Activated CD4-positive, alpha-beta memory T cell treated with anti-CD3 and anti-CD28 coated beads for 36 hours (primary cell): ENCODE measurements at places on chromosomes 11 and 22. TPM values are rescaled to one million over a fixed set of nuclear protein-coding genes. Genes with fewer than 3 reads are reported as not detected.
A peak's percentile ranks its signal among the peaks of the same experiment; 100 is the strongest.

Gene CDK2AP2
- total RNA-seq: 82.7 TPM

Gene FOLR2
- not detected for total RNA-seq

Gene ZNF74
- 9.0 TPM for total RNA-seq

Gene LDHAL6A
- total RNA-seq: not detected

Gene NDUFS3
- total RNA-seq: 94.4 TPM

DNA sequence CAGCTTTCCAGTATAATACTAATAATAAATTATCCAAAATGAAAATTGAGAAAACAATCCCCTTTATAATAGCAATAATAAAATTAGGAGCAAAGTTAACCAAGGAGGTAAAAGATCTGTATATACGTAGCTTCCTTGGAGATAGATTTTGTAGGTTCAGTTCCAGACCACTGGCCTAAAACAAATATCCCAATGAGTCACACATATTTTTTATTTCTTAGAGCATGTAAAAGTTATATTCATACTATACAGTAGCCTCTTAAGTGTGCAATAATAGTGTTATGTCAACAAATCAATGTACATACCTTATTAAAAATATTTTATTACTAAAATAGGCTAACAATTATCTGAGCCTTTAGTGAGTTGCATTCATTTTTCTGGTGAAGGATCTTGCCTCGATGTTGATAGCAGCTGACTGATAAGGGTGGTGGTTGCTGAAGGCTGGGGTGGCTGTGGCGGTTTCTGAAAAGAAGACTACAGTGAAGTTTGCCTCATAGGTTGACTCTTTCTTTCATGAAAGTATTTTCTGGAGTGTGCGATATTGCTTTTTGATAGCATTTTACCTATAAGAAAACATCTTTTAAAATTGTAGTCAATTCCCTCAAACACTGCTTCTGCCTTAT is 178.5 kb downstream of the ARHGAP42 start:
- no peak overlapping the region for H3K4me3 ChIP-seq
- H3K4me1 ChIP-seq: no peaks in the 10 kb centered on the region
- no peaks in the 10 kb centered on the region for H3K36me3 ChIP-seq
- no peaks in the 10 kb centered on the region for H3K27me3 ChIP-seq
- no peak overlapping the region for H3K27ac ChIP-seq

DNA sequence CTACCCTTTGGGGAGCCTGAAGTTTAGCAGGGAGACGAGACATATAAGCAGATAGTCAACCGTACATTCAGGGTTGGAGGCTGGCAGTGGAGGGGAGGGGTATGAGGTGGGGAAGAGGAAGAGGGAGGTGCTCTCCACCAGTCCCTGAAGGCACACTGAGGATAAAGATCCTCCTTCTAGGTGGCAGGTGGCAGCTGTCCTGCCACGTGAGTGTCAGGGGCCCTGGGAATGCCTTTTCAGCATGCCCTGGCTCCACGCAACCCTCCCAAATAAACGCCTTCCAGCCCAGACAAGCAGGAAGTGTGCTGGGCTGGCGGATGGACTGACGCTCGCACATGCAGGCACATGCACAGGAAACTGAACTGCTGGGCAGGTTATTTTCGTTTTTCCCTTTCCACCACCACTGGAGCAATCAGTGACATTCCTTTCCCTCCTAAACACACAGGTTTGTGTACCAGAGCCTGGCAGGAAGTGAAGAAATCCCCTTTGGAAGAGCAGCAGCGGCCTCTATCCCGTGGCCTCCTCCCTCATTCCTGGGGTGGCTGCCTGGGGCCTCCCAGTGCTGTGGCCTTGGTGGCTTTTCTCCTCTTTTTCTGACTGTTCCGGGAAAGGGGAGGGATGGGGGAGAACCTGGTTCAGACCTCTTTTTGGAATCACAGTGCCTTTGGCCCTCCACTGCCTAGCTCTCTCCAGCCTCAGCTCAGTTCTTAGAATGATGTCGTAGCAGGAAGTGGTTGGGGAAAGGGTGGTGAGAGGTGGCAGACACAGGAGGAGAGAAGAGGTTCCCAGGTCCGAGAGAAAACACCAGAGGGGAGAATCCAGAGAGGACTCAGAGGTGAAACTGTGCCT is 157.0 kb upstream of the TIMP3 start:
- peaks cover 2% of the 10 kb centered on the region for H3K27me3 ChIP-seq
- peaks cover 25% of the 10 kb centered on the region for H3K4me1 ChIP-seq
- DNase-seq: peak; percentile 37
- H3K36me3 ChIP-seq: peaks cover 3% of the 10 kb centered on the region
- no peak overlapping the region for H3K4me3 ChIP-seq

DNA sequence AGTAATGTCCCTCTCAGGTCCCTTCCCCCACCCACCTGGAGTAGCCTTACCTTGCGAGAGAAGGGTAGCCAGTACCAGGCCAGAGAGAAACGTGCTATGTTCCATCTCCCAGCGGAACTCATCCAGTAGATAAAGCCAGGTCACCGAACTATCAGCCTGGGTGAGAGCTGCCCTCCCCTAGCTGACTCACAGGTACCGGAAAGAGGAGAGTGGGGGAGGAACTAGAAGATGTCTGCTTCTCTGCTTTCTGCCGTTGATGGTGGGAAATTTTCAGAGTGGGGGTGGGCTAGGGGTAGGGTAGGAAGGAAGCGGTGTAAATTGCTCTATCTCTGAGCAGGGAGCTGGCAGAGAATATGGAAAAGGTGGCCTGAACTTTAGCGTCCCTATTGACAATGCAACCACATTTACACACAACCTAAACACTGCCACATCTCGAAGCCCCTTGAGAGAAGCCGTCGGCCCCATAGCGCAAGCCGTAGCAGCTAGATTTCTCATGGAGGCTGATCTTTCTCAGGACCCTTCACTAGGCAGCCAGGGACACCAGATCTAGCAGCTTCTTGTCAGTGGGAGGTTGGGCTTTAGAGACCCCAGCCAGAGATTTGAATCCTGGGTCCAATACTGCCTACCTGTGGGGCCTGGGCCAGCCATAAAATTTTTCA is at the start of gene CD3D:
CD3D (minus strand) TSS at position 203 of the 659 bp plus-strand sequence; CDS start at position 105, 98 bp downstream.
- H3K4me3 ChIP-seq: peak within 1 kb of the TSS; percentile 82
- peaks cover 51% of the 10 kb centered on the region for H3K36me3 ChIP-seq
- peak within 1 kb of the TSS; percentile 98 for H3K27ac ChIP-seq
- H3K4me1 ChIP-seq: peaks cover 52% of the 10 kb centered on the region
- H3K27me3 ChIP-seq: no peaks in the 10 kb centered on the region

DNA sequence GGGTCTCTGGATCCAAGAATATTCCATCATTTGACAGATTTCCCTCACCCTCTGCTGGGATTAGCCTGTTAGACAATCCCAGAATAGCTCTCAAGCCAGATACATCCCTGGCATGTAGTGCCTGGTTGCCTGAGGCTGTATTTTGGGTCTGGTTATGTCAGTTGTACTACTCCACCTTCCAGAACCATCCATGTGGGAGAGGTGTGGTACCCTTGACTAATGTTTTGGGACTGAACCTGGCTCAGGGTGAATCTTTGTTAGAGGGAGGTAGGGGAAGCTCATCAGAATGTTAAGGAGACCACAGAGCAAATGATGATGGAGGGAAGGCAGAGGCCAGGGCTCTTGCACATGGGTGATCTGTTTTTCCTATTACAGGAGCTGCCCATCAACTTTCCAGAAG is 5.2 kb downstream of the C11orf52 start:
- no peak overlapping the region for H3K4me3 ChIP-seq
- H3K4me1 ChIP-seq: peaks cover 13% of the 10 kb centered on the region
- no peak for DNase-seq
- peaks cover 7% of the 10 kb centered on the region for H3K27me3 ChIP-seq
- H3K27ac ChIP-seq: no peak overlapping the region

GRCh38 chr11:87290304-87290922 is 252.7 kb downstream of the TMEM135 start:
- DNase-seq: no peak
- no peaks in the 10 kb centered on the region for H3K27me3 ChIP-seq
- H3K36me3 ChIP-seq: peaks cover under 1% of the 10 kb centered on the region
- H3K27ac ChIP-seq: no peak overlapping the region
- no peak overlapping the region for H3K4me3 ChIP-seq

DNA sequence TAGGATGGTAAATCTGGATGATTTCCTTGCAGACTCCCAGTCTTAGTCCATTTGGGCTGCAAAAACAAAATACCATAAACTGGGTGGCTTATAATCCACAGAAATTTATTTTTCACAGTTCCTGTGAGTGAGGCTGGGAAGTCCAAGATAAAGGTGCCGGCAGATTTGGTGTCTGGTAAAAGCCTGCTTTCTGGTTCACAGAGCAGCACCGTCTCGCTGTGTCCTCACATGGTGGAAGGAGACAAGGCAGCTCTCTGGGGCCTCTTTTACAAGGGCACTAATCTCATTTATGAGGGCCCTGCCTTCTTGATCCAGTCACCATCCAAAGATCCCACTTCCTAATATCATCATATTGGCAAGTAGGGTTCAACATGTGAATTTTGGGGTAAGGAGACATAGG is 8.9 kb downstream of the USP47 start:
- peaks cover 65% of the 10 kb centered on the region for H3K4me1 ChIP-seq
- no peak overlapping the region for H3K4me3 ChIP-seq
- H3K27ac ChIP-seq: no peak overlapping the region
- no peak for DNase-seq
- H3K27me3 ChIP-seq: no peaks in the 10 kb centered on the region

DNA sequence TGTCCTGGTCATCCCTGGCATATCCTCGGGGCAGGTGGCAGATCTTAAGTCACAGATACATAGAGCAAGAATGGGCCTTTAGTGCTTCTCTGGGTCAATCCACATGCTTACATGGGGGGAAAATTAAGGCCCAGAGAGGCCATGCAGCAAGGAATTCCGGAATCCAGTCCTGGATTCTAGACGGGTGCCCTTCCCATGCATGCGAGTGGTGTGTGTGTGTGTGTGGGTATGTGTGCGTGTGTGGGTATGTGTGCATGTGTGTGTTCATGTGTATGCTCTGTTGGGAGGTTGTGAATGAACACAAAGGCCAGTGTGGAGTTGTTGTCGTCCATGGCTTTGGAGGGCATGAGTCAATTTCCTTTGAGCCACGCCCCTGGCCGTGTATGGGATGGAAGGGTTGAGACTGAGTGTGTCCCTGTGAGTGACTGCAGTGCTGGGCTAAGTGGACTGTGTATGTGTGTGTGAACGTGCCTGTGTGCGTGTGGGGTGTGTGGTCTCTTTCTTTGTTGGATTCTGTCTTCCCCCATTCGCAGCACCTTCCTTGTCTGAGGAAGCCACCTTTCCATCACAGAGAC is 33.4 kb upstream of the EIF3D start:
- DNase-seq: peak; percentile 14
- no peaks in the 10 kb centered on the region for H3K4me1 ChIP-seq
- no peak overlapping the region for H3K27ac ChIP-seq
- H3K36me3 ChIP-seq: no peaks in the 10 kb centered on the region
